WTC11 (cell line): ENCODE measurements at places on chromosomes 3 and 15.
A peak's percentile ranks its signal among the peaks of the same experiment; 100 is the strongest.

DNA sequence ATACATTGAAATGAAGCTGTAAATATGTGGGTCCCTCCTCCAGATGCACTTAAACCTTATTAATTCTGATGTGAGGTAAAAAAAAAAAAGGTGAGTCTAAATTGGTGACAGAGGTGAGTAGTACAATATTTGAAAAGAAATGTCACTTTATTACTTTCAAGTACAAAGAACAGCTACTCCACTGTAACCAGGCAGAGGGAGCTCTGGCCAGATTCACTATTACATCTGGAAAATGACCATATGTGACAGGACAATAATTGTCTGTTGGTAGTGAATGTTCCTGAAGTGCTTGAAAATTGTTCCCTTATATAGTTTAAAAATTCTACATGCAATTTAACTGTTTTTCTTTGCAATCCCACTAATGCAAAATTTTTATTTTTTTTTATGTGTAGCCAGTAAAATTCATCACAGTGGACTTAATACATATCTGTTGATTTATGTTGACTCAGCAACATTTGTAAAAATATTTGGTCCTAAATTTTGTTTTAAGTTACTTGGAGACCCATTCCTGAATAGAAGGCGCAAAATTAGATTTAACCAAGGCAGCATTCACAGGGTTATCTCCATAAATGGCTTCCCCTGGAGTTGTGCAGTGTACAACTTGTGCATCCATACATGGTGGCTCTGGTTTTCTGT lies 231.9 kb upstream of the TBC1D5 start:
- no peak for DNase-seq

- peak; percentile 87 for DNase-seq
These were observed 13.6 kb upstream of the SMCO1 start for GRCh38 chr3:196528639-196529233.

DNA sequence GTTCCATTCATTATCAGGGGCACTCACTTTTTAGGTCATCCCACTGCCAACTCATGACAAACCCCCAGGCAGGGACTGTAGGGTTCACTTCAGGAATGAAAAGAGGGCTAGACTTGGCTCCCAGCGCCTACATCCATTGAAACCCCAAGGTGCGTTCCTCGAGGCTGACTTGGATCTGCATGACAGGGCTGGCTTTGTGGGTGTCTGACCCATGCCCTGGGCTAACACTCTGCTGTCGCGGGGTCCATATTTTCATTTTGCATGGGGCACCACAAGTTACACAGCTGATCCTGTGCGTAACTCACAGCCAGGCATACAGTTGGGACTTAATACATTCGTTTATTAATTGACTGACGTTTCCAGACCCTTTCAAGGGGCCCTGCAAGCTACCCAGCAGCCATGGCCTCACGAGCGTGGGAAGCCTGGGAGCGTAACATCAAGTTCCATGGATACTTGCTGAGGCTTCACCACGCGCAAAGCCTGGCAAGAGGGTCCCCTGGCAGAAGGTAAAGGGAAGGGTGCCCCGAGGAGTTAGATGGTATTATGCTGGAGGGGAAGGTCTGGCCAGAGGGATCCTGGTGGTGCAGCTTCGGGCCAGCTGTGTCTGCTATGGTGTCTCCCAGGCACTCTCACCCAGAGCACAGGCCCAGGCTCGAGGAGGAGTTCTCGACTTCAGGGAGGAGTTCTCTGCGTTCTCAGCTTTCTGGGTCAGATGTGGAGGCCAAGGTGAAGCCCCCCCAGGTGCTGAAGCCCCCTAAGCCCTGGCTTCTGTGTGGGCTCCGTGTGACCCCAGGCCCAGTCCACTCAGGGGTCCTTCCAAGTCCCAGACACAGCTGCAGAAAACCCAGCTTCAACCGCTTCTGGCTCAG lies 85.4 kb downstream of the ADAMTS17 start:
- DNase-seq = no peak

GRCh38 chr3:152205097-152205593 lies 63.6 kb upstream of the MBNL1 start:
- no peak for DNase-seq

GRCh38 chr3:11434563-11435096 lies 162.4 kb downstream of the ATG7 start:
- no peak for DNase-seq

- peak; percentile 88 for DNase-seq
These were observed 5.2 kb downstream of the SETD5 start for GRCh38 chr3:9402410-9403228.

DNA sequence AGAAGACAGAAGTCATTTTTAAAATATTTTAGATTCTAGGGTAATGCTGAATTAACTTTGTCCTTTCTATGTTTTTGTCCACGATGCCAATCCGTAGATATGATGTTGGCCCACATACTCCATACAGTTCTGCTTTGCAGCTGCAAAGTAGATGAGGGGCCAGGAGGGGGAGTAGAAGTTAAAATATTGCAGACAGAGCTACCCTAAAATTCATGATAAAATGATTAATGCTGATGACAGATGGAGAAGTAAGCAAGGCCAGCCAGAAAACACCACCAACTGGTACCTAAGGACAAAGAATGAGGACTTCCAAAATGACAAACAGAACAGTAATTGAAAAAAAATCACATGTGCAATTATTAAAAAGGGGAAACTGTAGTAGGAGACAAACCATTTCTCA lies 756.6 kb upstream of the ARPP21 start:
- no peak for DNase-seq

GRCh38 chr15:54564166-54564565 lies 585.9 kb downstream of the UNC13C start:
- DNase-seq = no peak

GRCh38 chr3:148510561-148510960 lies 187.1 kb upstream of the AGTR1 start:
- no peak for DNase-seq

DNA sequence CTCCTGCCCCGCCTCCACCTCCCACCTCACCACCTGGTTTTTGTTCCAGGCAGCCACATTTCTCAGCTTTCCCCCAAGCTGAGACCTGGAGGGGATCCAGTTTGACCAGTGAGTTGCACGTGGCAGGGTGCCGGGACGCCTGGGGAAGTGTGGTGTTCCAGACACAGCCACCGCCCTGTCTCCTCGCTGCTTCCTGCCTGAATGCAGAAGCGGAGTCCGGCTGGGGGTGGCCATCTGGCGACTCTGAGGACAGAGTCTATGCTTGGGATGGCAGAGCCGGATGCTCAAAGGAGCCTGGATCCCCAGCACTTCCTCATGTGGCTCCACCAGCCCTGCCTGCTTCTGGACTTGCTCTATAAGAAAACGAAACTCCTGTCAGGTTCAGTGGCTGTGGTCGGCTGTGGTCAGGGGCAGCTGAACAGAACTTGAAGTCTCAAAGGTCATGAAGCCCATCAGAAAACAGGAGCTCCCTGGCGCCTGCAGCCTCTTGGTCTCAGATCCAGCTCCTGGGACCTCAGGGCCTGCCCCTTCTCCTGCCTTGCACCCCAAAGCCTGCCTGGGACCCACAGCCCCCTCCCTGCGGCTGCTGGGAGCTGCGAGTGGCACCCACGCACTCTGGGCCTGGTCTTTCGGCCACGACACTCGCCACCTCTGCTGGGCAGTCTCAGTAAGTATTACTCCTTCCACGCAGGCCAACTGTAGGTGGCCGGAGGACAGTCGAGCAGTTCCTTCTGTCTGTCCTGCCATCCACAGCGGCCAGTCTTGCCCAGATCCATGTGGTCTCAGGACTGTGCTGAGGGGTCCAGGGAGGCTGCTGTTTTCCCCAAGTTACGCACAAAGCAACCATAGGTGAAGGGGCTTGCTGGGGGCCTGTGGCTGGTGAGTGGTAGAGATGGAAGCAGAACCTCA lies 112.8 kb upstream of the MEF2A start:
- DNase-seq = no peak

DNA sequence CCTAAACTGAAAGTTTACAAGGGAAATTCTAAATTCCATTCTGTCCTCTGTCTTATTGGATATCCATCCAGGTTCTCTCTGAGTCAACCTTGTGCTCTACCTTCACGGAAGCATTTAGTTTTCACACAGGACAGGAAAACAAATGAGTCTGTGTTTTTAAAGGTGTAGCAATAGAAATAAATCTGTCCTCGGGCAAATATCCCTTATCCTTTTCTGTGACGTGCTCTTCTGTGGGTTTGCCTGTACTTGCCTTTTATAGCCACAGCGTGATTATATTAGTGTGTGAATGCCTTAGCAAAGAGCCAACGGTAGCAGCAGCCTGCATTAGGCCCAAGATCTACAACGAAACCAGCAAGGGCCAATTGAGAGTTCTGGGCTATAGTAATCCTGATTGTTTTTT lies 127.2 kb upstream of the PLSCR5 start:
- no peak for DNase-seq

DNA sequence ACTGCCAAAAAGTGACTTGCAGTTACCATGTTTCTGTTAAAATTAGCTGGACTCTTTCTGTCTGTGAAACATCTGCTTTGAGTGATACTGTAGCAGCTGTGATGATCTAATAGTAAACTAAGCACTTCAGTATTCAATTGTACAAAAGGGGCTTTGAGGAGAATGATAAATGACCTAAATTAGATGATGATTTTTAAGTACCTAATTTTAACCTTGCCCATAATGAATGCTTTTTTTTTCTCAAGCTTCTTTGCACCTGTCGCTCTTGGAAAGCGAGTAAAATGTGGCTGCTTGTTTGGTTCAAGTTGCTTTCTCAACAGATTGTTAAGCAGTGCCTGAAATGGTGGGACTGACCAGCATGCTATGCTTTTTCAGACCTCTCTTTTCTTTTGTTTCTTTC lies 752.3 kb downstream of the EPHA3 start:
- no peak for DNase-seq

- DNase-seq = no peak
These were observed 58.4 kb downstream of the MESD start for GRCh38 chr15:80931191-80931590.

DNA sequence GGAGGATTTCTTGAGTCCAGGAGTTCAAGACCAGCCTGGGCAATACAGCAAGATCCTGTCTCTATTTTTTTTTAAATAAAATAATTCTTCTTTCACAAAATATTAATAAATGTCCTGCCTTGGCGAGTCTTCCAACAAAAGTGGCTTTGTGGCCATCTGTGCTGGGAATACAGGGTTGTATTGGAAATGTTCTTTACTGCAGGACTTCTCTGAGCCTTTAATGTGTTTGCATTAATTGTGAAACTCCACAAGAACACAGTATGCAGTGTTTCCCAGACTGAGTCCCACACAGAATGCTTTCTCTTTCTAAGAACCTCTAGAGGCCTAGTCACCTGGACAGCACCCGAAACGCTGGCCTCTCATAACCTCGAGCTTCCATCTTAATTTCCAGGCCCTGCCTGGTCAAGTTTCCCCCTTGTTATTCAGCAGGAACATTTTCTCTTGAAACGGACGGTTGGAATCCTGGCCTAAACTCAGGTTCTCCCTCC lies 85.4 kb upstream of the ARRDC4 start:
- no peak for DNase-seq

GRCh38 chr3:9473496-9474065 lies 76.2 kb downstream of the SETD5 start:
- no peak for DNase-seq

GRCh38 chr15:25731411-25731810 lies 131.7 kb downstream of the ATP10A start:
- no peak for DNase-seq

GRCh38 chr3:182690172-182690571 lies 103.1 kb upstream of the ATP11B start:
- DNase-seq = no peak

DNA sequence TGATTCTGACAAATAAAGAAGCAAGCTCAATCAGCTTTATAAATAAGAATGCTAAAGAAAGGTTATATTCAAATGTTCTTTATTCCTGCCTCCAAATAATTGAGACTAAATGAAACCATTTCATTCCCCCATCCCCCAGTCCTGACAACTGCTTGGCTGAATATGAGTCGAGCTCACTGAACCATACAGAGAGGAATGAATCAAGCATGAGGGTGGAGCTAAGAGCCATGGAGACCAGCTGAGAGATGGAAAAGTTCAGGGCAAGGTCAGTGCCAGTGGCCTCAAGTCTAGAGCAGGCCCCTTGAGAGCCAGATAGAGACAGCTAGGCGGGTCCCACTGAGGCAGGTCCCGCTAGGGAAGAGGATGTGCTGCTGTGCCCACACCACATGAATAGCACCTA lies 188.7 kb upstream of the EIF1B start:
- no peak for DNase-seq

DNA sequence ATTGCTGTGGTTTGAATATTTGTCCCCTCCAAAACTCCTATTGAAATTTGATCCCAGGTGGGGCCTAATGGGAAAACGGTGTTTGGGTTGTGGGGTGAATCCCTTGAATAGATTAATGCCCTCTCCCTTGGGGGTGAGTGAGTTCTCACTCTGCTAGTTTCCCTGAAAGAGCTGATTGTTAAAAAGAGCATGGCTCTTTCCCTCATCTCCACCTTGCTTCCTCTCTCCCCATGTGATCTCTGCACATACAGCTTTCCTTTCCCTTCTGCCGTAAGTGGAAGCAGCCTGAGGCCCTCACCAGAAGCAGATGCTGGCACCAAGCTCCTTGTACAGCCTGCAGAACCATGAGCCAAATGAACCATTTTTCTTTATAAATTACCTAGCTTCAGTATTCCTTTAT lies 394.9 kb upstream of the WNT5A start:
- DNase-seq = no peak

GRCh38 chr3:81713031-81713430 lies 48.4 kb downstream of the GBE1 start:
- no peak for DNase-seq

GRCh38 chr15:88637841-88638625 lies 783 bp upstream of the ISG20 start:
- no peak for DNase-seq

DNA sequence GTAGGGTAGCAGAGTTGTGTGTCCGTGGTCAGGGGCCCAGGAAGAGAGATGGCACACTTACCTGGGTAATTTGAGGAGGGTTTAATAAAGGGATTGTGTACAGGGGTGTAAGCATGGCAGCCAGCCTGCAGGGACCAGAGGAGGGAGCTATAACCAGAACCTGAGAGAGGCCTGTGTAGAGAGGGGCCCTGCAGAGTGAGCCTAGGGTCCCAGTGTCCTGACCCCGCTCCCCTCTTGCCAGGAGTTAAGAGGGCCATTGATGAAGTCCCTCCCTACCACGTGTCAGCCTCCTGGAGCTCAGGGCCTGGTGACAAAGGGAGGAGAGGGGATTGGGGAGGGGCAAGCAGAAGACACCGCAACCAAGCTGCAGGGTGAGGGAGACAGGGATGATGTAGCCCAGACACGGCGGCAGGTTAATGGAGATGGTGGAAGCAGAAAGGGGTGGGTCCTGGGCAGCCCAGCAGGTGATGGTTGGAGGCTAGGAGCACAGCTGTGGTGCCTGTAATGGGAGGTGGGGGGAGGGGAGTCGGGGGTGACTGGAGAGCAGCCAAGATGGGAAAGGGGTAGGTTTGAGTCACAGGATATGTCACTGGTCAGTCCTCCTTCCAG lies 165.4 kb upstream of the TOPAZ1 start:
- DNase-seq = peak; percentile 38

DNA sequence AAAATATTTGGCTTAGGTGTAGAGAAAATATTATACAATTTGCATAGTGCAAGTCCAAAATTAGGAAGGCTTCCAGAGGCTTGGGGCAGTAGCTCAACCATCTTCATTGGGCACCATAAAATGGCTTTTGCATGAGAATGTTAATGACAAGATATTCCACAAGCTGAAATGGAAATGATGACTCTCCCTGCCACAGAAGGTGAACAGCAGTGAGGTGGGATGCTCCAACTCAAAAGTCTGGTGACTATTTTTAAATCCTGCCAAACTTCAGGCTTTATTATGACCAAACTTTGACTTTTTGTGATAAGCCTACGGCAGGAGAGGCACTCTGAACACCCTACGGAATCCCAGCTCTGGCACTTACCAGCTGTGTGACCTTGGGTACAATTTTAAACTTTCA lies 37.6 kb downstream of the ARHGEF3 start:
- no peak for DNase-seq

GRCh38 chr3:23953523-23953922 lies 8.4 kb downstream of the NR1D2 start:
- DNase-seq = no peak
